ENCODE measurements at places on chromosomes 5 and 9.

- no peak for DNase-seq
Measured at GRCh38 chr5:74767579-74767913, 497 bp downstream of the NSA2 start.

DNA sequence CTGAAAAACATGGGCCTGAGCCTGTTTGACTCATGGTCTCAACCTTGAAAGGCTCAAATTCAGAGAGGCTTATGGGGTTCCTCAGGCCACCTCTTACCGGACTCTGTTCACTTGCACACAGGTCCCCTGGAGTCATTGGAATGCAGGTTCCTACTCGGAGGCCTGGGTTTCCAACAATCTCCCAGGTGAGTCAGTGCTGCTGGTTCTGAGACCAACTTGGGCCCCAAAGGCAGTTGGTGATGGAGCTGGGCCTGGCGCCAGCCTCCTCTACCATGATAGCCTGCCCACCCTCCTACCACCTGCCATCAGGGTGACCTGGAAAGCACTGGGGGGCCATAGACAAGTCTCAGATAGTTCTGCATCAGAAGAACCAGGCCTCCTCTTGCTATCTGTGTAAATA is 188.4 kb downstream of the RGS3 start:
- no peak for DNase-seq

DNA sequence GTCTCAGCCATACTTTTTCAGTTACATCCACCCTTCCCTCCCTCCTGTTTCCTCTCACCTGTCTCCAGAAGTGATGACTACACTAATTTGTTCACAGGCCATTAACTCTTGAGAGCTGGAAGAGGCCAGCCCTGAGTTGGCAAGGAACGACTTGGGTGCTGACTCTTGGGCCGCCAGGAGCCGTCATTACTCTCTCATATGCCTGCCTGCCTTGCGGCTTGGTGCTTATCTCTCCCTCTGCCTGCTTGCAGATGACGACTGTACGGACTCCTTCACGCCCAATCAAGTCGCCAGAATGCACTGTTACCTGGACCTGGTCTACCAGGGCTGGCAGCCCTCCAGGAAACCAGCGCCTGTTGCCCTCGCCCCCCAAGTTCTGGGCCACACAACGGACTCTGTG is 66.1 kb downstream of the PAPPA start:
- no peak for DNase-seq

- DNase-seq = no peak
Measured at GRCh38 chr5:25950681-25951080, 1087.7 kb downstream of the CDH9 start.

DNA sequence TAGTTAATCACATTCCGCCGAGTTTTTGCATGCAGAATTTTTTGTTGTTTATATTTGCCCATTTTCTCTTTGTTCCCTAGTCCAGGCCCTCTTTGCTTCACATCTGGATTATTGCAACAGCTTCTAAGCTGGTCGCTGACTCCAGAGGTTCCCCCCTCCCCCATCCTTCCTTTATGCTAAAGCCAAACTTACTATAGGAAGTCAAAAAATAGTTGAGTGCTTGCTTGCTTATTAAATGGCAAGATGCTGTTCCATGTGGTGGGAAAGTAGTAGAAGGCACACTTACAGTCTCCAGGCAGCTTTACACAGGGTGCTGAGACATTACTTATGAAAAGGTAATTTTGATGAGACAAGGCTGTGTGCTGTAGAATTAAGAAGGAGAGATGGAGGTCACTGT is 1.3 kb downstream of the ZBTB34 start:
- peak; percentile 25 for DNase-seq

DNA sequence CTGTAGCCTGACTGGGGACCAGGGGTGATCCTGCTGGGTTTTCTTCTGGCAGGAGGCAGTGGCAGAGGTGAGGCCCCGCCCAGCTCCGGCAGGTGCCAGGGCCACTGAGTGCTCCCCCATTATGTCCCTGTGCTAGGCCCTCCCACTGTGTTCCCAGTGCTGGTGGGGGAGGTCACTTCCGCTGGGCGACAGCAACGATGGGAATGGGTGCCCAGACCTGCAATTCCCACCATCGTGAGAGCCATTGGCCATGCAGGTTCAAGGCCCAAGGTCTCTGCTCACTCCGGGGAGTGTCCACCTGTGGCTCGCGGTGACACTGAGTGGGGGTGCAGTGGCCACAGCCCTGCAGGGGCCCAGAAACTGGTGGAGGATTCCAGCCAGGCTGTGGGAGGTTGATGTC is 98.6 kb downstream of the RXRA start:
- DNase-seq = no peak

DNA sequence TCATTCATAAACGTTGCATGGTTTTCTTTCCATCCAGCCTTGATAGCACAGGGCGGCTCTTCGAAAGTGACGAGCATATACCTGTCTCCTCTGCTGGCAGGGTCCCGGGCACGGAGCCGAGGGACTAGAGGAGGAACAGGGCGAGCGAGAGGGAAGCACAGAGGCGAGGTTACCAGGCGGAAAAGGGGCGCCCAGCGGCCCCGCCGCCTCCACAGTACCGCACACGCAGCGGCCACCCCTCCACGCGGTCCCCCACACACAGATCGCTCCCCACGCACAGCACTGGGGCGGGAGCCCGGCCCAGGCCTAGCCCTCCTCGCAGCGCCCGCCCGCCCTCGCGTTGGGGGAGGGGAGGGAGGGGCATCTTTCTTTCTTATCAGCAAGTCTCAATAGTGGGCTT is 296.6 kb upstream of the DAB2 start:
- no peak for DNase-seq

Data from fibroblast of skin of left quadriceps (primary cell).